ENCODE measurements at places on chromosomes 13 and 19.

DNA sequence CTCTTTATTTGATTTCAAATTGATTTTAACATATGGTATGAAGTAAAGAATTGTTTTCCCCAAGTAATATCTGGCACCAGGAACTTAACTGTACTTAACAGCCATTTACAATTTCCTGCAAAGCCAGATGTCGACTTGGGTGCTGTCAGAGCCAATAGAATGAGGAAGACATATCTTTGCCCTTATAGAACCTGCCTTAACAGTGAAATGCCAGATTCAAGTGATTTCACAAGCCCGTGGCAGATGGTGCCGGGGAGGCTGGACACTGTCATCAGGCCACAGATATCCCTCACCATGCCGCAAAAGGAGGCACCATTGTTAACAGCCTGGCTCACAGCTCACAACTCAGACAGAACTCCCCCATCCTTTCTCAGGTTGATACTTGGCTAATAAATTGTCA lies 48.7 kb downstream of the ESD start:
- no peak for DNase-seq

DNA sequence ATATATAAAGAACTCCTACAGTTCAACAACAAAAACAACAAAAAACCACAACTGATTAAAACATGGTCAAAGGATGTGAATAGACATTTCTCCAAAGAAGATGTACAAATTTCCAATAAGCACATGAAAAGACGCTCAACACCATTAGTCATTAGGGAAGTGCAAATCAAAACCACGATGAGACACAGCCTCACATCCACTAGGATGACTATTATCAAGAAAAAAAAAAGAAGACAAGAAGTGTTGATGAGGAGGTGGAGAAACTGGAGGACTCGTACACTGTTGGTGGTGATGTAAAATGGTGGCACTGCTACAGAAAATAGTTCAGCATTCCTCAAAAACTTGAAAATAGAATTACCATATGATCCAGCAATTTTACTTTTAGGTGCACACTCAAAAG lies 61.0 kb upstream of the SOX1 start:
- no peak for DNase-seq

- peak; percentile 14 for DNase-seq
These were observed 29.7 kb downstream of the NAXD start for GRCh38 chr13:110644892-110645521.

GRCh38 chr19:47240556-47240955 lies 9.6 kb upstream of the BBC3 start:
- DNase-seq, result no peak

DNA sequence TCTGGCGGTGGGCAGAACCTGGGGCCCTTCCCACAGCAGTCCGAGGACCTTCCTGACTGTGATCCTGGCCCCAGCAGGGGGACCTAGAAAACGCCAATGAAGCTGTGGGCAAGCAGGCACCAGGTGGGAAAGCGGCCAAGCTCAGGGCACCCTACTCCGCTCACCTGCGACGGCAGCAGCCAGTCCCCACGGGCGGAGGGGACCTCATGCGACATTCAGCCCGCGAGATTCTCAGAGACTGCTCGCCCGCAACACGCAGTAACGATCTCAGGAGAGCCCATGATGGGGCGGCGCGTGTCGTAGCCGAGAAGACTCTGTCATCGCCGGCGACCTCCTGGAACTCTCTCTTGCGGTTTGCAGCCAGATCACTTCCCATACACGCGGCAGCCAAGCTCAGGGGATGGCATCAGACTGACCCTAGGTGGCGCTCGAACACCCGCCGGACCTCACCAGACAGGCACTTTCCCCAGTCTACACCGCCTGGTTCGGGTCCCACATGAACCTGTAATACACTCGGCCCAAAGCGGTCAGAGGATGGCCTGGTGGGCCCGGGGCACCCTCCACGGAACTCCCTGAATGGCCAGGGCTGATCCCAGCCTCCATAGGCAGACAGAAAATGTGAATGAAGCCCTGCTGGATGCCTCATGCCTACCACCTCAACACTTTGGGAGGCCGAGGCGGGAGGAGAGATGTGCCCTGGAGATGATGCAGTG lies 26.5 kb downstream of the MAN2B1 start:
- peak; percentile 51 for DNase-seq

GRCh38 chr19:17184371-17184841 lies 30.8 kb upstream of the USE1 start:
- DNase-seq, result no peak

GRCh38 chr13:37129866-37130265 lies 24.4 kb upstream of the CSNK1A1L start:
- no peak for DNase-seq

GRCh38 chr19:41694831-41695635 lies 7.0 kb upstream of the CEACAM7 start:
- no peak for DNase-seq

DNA sequence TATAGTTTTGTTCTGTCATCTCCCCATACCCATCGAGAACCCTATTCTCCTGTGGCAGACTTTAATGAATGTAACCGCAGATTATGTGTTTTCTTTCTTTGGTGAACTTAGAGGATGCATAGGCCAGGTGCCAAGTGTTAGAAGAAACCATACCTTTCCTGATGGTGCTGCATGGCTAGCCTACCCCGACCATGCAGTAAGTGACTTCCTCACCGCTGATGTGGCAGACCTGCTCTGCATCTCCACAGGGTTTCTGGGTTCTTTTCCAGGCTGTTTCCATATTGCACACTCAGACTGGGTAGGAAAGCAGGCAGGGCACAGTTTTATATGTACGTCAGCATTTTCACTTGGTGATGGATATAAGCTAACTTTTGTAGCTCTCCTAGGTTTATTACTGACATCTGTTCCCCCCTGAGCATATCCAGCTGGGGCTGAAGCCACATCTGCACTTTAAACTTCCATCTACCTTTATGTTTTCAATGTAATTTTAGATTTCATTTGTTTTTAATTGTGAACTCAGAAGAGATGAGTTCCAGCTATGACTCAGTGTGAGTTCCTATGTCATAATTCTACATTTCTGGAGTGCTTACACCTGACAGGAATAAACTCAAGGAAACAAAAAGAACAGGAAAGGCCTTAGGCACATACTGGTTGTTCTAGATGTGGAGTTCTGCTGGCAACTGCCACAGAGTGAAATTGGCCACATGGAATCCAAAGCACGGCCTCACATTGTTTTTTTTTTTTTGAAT lies 42.3 kb downstream of the LRCH1 start:
- DNase-seq, result no peak

DNA sequence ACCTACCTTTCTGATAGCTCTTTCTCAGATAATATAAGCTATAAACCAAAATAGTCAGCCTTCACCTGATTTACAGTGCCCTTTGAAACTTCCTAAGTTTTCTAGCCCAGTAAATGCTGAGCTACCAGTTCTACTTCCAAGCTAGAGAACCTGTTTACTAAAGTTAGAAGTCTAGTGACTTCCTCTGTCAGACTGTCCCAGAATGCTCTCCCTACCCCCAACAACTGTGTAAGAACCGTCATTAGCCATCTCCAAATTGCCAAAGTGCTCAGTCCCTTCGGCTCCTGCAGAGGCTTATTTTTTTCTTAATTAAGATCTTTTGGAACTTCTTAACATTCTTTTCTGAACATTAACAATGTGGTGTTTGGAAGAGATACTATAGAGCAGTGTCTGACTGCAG lies 3.2 kb upstream of the ABCC4 start:
- no peak for DNase-seq

- peak; percentile 21 for DNase-seq
These were observed 93.5 kb downstream of the ATP11A start for GRCh38 chr13:112783135-112783977.

GRCh38 chr13:44243198-44243857 lies 130.3 kb upstream of the SERP2 start:
- no peak for DNase-seq

DNA sequence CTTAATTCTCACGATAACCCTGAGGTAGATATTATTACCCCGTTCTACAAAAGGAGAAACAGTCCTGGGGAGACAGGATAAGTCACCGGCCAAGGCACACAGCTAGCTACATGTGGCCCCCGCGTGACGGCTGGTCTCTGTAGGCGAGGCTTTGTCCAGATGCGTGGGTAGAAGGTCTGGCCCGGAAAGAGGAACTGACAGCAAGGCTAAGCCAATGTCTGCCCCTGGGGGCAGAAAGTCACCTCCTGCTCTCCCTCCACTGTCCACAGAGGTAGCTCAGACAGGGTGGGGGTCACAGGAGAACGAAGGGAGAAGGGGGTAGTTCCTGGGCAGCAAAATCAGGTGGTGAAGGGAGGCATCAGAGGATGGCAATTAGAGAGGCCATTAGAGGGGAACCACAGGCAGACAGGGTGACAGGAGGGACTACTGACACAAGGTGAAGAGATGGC lies 1.8 kb downstream of the APOC4 start:
- DNase-seq, result no peak

GRCh38 chr19:11169896-11170678 lies 14.5 kb upstream of the SPC24 start:
- DNase-seq, result no peak

DNA sequence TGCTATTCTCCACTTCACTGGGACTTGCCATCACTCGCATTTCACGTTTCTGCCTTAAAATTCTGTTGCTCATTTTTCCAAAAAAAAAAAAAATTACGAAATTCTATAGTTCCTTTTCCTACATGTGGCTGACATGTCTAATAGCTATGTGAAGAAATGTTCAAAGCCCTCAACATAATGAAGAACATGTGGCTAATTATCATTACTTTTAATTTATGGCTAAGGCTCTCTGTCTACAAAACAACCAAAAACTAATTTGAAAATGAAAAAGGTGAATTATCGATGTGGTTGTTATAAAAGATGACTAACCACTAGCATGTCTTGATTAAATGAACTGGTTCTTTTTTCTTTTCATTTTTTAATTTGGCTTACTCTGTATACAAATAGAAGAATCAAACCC lies 940.0 kb downstream of the EFNB2 start:
- no peak for DNase-seq

DNA sequence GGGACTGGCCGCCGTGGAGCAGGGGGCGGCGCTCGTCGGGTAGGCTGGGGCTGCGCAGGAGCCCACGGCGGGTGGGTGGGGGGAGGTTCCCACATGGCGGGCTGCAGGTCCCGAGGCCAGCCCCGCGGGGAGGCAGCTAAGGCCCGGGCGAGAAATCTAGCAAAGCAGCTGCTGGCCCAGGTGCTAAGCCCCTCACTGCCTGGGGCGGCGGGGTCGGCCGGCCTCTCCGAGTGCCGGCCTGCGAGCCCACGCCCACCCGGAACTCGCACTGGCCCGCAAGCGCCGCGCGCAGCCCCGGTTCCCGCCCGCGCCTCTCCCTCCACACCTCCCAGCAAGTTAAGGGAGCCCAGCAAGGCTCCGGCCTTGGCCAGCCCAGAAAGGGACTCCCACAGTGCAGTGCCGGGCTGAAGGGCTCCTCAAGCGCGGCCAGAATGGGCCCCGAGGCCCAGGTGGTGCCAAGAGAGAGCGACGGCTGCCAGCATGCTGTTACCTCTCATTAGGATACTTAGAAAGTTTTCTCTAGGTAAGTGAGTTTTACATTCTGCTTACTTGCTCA lies 1463.5 kb upstream of the MIR17HG start:
- DNase-seq, result no peak

DNA sequence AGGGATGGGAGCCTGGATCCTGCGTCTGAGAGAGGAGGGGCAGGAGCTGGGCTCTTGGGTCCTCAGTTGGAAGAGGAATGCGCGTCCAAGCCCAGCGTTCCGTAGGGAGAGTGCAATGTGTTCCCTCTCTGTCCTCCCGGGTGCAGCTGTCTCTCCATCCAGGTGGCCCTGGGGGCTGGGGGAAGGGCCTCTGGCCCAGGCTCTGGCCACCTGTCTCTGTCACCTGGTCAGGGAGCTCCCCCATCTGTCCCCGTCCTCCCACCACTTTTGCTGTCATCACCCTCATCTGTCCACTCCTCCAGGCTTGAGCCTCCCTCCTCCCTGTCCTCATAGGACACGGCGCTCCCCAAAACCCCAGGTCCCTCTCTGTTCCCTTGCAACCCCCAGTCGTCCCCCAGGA lies 3.7 kb upstream of the SBK2 start:
- DNase-seq, result no peak

GRCh38 chr19:18650468-18651041 lies 13.7 kb downstream of the KLHL26 start:
- peak; percentile 84 for DNase-seq

DNA sequence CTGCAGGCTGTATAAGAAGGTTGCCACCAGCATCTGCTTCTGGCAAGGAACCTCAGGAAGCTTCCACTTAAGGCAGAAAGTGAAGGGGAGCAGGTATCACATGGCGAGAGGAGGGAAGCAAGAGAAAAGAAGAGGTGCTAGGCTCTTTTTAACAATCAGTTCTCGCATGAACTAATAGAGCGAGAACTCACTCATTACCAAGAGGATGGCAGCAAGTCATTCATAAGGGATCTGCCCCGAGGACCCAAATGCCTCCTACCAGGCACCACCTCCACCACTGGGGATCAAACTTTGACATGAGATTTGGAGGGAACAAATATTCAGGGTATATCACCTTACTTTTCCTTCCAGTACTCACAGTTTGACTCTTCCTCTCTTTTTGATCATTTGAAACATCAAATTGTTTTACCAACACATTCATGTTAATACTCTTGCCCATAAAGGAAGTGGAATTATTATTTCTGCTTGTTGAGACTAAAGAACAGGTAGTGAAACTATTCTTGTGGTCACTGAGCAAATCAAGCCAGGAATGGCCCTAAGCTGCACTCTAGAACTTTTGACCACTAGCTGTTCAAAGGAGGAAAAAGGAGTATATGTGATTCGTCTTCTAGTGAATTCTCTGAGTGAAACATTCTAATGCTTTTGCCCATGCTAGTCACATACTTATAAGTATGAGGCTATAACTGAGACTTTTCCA lies 45.0 kb downstream of the LACC1 start:
- no peak for DNase-seq

DNA sequence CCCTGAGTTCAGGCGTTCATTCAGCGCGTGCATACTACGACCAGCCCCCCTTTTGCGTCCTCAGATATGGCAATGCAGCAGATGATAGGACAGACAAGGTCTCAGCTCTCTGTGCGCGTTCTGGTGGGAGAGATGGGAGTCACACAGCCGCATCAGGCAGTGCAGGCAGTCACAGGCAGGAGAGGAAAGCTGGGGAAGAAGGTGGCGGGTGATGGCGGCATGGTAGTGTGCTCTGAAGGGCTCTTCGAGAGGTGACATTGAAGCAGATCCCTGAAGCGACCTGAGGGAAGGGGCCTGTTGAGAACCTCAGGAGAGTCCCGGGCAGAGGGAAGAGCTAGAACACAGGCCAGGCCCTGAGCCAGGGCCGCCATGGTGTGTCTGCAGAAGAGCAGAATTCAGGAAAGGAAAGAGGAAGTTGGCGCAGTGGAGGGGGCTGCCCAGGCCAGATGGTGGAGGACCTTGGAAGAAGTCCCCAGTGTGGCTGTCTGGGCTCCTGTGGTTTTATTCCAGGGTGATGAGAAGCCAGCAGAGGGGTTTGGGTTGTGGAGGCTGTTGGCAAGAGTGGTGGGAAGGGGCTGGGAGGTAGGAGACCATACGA lies 3.5 kb downstream of the USF2 start:
- no peak for DNase-seq
